Left renal cortex interstitium (tissue), 4 donors: ENCODE measurements at places on chromosomes 13 and 19. TPM values are rescaled to one million over a fixed set of nuclear protein-coding genes. Genes with fewer than 3 reads are reported as not detected.

The IFNL1 gene
- polyA plus RNA-seq, result not detected

The DACT3 gene
- 24.0 TPM for polyA plus RNA-seq

The ZNF430 gene
- 10.0 TPM for polyA plus RNA-seq

The KCTD12 gene
- 85.4 TPM for polyA plus RNA-seq

The ZNF229 gene
- 13.6 TPM for polyA plus RNA-seq

GRCh38 chr13:88526186-88526852 is 855.1 kb downstream of the SLITRK5 start:
- DNase-seq, result no peak

GRCh38 chr13:44974056-44974793 is 15.0 kb downstream of the NUFIP1 start:
- no peak for DNase-seq

DNA sequence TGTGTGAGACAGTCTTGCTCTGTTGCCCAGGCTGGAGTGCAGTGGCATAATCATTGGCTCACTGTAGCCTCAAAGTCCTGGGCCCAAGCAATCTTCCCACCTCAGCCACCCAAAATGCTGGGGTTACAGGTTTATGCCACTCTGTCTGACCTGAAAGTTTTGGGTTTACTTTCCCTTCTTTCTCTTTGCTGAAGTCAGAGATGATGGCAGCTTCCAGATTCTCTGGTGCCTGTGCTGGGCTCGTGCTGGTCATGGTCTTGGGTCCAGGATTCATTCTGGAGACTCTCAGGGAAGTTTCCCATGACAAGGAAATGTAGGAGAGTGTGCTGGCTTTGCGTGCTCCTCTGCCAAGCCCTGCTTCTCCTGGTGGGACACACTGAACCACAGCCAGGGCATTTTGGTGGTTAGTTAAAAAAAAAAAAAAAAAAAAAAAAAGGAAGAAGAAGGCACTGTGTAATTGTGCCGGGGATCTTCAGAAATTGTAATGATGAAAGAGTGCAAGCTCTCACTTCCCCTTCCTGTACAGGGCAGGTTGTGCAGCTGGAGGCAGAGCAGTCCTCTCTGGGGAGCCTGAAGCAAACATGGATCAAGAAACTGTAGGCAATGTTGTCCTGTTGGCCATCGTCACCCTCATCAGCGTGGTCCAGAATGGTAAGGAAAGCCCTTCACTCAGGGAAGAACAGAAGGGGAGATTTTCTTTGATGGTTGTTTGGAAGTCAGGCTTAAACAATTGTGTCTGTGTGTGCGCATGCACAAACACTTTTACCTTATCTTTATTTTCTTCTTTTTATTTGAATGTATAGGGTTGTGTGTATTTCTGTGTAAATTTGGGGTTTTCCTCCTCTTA is at the start of gene ALOX5AP:
ALOX5AP (plus strand) TSS at position 519 of the 847 bp plus-strand sequence; CDS start at position 582, 63 bp downstream.
- DNase-seq, result no peak

GRCh38 chr13:80037505-80037888 is 303.4 kb downstream of the SPRY2 start:
- no peak for DNase-seq

DNA sequence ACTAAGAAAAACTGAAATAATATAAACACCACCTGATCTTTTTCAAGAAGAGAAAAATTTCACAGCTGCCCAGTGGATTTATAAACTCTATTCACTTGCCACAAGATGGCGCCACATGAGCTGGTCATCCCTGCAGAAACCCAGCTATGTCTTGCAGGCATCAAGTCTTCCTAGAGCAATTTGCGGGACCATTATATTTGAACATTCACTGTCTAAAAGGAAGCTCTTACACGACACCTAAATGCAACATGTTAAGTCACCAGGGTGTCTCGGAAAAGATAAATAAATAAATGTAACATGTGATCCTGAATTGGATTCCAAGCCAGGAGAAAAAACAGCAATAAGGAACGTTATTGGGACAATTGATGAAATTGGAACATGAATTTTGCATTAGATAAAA is 20.3 kb upstream of the AKT2 start:
- DNase-seq, result peak; percentile 63

- DNase-seq, result no peak
Observed at GRCh38 chr13:76892488-76892887, 6.3 kb upstream of the KCTD12 start.
